ENCODE measurements at places on chromosomes 4 and X.

DNA sequence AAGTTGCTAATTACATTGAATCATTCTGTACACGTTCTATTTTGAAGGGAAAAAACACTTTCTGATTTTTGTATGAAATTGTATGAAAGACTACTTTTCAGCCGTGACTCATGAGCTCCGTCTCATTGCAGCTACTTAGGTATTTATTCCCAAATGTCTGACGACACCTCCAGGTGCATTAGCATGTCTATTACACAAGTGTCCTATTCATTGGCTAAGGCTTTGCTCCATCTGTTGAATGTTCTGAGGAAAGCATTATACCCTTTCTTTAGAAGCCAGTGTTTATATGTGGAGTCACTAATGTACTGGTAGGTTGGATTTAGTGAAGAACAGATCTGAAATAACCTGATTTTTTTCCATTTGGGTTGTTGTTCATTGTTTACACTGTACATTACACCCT is 51.8 kb downstream of the MAP7D3 start:
- DNase-seq = no peak

- no peak for DNase-seq
These were observed 6.2 kb downstream of the PORCN start for GRCh38 chrX:48514868-48515460.

- DNase-seq = no peak
These were observed 759.1 kb upstream of the POU3F4 start for GRCh38 chrX:82748906-82749505.

- DNase-seq = peak; percentile 23
These were observed 199.8 kb upstream of the ZIC3 start for GRCh38 chrX:137366018-137366633.

GRCh38 chrX:106397788-106398538 is 213.8 kb upstream of the RADX start:
- DNase-seq = no peak

GRCh38 chr4:53037892-53038291 is 175.8 kb downstream of the RASL11B start:
- DNase-seq = no peak

DNA sequence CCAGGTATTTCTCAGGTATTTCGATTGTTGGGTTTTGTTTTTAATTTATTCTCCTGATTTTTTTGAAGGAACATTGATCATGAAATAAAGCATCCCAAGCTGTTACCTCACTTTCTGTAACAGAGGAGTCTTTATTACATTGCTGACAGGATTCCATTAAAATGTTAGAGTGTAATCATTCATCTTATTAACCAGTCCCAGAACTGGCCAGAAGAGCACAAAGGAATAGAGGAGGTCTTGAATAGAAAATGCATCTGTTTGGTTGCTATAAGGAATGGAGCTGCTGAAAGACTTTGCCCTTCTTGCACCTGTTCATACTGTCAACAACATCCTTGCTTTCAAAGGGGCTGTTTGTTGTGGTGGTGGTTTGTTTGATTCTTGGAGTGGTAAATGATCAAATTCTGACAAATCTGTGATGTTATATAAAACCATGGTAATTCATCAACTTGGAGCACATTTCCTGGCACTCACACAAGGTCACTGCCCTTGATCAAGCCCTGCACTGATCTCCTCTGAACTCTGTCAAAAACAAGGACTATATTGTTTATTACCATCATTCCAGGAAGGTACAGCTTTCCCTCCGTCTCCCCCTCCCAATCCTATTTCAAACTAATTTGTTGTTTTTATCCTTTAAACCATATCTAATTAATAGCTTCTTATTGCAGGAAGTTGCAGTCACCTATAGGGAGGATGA is 215.8 kb downstream of the PCDH19 start:
- no peak for DNase-seq

DNA sequence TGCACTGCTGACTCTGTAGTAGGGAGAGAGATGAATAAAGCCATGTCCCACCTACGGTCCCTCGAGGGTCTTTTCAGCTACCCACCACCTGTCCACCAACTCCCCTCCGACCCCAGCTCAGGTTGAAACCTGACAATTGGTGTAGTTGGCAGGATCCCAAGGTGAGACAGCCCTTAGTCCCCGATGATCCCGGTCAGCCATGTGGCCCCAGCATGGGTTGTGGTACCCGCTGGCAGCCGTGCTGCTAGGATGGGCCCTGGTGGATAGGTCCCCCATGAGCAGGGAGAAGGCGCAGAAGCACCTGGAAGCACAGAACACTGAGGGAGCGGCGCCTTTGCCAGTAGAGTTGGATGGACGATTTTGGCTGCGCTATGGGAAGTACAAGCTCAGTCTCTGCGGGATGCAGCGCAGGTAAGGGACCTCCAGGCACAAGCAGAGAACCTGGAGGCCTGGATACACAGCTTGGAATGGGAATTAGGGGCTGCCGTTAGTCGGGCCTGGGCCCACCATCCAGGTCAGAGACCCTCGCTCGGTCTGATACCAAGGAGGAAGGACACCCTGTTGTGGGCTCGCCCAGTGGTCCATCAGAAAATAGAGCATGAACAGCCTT is 694.6 kb upstream of the AGA start:
- DNase-seq = no peak

DNA sequence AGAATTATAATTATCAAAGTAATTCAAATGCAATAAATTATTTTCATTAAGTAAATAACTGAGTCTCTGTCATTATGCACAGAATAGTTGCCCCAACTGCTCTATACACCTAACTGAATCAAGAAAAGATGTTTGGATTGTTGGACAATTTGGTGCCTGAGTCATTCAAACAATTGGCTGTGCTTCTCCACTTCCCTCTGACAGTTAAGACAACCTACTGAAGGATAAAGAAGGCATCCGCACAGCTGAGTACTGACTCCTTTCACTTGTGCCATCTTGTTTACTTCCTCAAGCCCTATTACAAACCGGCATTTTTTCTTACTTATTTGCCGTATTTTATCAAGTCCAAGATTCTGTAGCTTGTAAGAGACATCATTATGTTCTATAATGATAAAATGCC is 110.6 kb upstream of the C1QTNF7 start:
- no peak for DNase-seq

DNA sequence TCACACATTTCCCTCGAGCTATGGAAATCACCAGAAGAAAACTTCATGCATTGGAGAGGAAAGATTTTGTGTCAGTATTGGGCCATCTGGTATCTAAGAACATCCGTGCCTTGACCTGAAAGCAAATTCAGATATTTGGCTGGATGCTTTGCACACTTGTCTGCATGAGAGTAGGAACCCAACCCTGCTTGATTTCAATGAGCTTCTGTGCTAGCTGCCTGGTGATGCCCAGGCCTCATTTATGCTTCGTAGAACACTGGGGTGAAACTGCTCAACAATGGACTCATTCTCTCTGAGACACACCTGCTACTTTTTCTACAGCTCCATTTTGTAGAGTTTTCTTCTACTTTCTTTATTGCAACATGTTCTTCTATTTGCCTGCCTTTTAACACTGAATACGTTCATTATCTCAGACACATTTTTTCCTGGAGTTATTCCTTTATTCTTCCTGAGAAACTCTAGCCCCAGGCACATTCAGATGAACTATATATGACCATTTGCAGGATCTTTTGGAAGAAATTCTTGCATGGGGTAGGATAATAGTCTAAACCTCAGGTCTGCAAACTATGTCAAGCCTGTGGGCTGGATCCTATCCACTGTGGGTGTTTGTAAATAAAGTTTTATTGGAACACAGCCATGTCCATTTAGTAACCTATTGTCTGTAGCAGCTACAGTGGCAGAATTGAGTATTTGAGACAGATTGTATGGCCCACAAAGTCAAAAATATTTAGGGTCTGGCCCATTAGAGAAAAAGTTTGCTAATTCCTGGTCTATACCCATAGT is 83.8 kb upstream of the CLCN4 start:
- DNase-seq = no peak

- no peak for DNase-seq
These were observed 30.9 kb upstream of the ELF2 start for GRCh38 chr4:139207873-139208403.

DNA sequence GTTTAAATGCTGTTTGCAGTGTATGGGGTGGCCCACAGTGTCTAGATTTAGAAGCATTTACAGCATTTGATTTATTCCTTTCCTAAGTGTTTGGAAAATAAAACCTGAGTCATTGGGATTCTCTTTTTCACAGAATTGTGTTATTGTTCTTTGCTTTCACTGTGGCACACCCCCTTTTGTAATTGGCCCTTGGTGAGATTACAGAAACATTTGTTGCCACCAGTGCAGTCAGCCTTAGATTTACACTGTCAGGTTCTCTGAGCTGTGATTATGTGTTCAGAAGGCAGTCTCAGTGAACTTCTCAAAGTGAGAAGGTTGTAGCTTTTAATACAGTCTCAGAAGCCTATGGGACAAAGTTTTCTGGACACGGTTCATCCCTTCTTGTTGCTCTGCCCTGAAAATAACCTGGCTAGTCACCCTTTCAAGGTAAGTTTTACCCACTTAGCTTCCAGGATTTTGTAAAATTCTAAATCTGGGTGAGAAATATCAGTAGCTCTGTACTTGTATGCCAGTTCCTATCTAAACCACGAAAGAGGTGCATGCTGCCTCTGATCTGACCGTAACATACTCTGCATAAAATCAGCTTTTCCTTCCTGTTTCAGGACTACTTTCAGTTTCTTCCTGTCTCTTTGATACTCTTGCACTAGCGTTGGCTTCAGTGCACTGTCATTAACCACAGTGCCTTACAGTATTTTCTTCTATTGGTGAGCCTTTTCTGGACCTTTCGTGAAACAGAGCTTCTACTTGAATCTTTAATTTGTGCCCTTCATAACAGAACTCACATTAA is 12.6 kb downstream of the RUFY3 start:
- no peak for DNase-seq

DNA sequence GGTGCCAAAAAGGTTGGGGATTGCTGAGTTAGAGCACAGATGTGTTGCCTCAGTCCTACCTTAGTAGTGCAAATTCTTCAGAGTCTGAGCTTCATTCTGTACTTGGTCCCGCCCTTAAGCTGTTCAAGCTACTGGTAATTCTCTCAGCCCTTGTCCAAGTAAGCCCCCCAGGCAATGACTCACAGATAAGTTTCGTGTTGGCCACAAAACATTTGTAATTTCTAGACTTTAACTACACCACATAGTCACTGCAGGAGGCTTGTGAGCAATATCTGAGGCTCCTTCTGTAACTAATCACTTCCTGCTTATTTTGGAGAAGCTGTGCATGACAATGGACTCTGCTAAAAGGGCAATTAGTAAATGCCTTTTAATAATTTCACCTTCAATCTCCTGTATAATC is 1420.5 kb downstream of the PCDH7 start:
- DNase-seq = no peak

DNA sequence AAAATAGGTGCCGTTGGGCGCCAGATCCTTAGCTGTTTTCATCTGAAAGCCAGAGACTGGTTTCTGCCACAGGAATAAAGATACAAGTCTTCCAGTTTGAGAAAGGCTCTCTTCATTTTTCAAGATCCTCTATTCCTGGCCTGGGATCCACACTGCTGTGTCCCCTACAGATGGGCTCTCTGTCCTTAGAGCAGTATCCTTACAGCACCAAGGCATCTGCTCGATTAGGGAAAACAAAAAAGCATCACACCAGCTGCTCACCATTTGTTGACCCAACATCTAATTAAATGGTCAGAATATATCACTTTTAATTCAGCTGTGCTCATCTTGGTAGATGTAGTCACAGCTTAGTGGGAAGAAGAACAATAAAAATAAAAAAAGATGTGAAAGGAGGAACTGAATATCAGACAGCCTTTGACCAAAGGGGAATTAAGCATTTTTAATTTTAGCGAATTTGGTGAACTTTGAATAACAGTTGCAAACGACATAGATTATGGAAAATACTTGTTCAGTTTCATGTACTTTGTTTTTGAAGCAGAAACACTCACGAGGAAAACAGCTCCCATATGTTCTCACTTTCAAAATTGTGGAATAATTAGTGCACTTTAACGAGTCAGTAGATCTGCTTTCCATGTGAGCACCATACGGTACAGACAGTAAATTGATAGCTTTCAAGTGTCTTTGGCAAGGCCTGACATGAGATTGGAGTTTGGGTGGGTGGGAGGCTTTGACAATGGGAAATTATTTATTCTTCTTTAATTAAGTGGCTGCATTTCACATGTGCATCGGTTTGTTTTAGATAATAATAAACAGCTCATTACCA is 148.4 kb upstream of the CLNK start:
- peak; percentile 41 for DNase-seq

- DNase-seq = no peak
These were observed 31.7 kb downstream of the RNF212 start for GRCh38 chr4:1081689-1082040.

- no peak for DNase-seq
These were observed 152.3 kb downstream of the PPARGC1A start for GRCh38 chr4:23737571-23737970.

- no peak for DNase-seq
These were observed 13.2 kb downstream of the TNIP2 start for GRCh38 chr4:2742823-2743517.

DNA sequence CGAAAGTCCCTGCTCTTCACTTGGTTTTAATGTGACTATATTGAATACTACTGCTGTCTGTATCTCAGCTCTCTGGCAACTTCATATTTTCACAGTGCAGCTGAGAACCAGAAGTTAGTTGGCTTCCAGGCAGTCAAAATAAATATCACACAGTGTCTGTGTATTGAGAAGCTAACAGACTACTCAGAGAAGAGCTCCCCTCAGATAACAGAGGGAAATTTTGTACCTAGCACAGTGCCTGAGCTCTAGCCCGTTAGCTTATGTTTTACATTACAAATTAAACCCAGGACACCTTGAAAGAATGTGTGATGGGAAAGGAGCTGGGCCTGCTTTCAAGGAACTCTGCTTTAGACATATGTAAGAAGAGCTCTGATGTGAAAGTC is 22.7 kb downstream of the JADE1 start:
- DNase-seq = no peak

- DNase-seq = no peak
These were observed 4.8 kb upstream of the DAPP1 start for GRCh38 chr4:99811850-99812249.

DNA sequence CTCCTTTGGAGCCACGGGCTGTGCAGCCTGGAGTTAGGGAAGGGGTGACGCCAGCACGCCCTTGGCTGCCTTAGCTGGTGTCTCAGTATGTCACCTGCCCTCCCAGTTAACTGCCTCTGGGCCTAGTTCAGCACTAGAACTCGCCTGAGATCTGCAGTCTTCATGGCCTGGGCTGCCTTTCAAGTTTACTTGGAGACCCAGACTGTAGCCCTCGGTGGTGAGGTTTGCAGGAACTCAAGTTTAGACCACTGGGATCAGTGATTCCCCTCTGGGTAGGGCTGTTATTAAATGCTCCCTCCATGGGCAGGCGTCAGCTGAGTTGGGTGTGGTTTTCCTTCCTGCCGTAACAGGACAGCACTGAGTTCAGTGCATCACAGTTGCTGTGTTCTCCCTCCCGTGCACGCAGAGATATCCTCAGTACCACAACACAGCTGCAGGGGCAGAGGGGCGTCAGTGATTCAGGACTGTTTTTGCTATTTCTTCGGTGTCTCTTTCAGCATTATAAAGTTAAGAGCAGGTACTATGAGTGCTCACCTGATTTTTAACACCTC is 30.5 kb downstream of the PLAC8 start:
- no peak for DNase-seq

Measured in NCI-H1092 (cell line).